Esophagus squamous epithelium (tissue), 5 donors: ENCODE measurements at places on chromosomes 13 and 19. TPM values are rescaled to one million over a fixed set of nuclear protein-coding genes. Genes with fewer than 3 reads are reported as not detected.

Gene FSD1
- total RNA-seq = not detected

Gene ATP8A2
- total RNA-seq = not detected

Gene CEACAM4
- total RNA-seq = 1.1 TPM

Gene SGCG
- not detected for total RNA-seq

Gene ZNF254
- total RNA-seq = 9.2 TPM

Gene RNF225
- 30.5 TPM for total RNA-seq

Gene S1PR5
- 8.9 TPM for total RNA-seq

Gene LAIR2
- not detected for total RNA-seq

Gene GZMM
- 0.95 TPM for total RNA-seq

Gene FPR1
- total RNA-seq = 4.4 TPM

Gene TICAM1
- 21.2 TPM for total RNA-seq

Gene SOX21
- total RNA-seq = 11.6 TPM
